ENCODE measurements at places on chromosomes 7 and 10.
A peak's percentile ranks its signal among the peaks of the same experiment; 100 is the strongest.

- no peak for DNase-seq
These were observed 246.3 kb upstream of the VWC2 start for GRCh38 chr7:49527182-49527581.

DNA sequence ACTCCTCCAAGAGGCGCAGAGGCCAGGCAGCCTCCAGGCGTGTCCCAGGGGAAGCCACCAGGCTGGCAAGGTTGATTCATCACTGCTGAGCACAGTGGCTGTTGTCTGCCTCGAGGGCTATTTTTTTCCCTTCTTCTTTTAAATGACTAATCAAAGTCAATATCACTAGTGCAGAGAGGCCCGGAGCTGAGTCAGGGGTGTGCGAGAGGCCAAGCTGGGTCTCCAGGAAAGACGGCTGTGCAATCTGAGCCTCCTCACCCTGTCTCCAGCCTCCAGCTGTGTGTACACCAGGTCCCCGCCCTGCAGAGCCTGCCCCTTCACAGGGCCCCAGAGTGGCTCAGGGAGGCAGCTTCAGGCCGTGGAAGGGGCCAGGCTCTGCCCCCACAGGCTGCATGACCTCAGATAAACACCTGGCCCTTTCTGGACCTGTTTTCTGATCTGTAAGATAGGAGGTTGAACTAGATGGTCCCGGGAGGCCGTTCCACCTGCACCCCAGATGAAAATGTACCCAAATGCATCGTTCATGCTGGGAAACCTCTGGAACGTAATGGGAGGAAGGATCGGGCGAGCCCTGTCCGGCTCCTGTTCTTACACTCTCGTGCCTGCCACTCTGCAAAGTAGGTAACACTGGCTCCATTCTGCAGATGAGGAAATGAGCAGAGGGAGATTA is 3.7 kb downstream of the STX1A start:
- no peak for DNase-seq

DNA sequence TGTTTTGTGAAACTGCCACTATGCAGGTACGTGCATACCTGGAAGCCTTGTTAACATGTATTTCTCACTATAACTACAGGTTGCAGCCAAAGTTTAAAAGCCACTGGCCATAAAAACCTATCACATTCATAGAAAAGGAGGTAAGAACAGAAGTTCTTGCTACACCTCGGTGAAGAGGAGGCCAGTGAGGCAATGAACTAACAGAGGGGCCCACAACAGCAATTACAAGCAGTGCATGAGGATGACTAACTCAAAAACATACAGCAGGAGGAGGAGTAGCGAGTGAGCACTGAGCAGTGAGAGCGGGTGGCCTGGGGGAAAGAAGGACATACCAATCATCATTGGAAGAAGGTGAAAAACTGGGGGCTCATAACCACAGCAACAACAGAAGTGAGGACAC is 51.6 kb downstream of the NUDCD3 start:
- no peak for DNase-seq

- DNase-seq: no peak
These were observed 30.9 kb downstream of the SCIN start for GRCh38 chr7:12601302-12601869.

GRCh38 chr10:29992914-29993313 is 66.5 kb downstream of the JCAD start:
- DNase-seq: no peak

DNA sequence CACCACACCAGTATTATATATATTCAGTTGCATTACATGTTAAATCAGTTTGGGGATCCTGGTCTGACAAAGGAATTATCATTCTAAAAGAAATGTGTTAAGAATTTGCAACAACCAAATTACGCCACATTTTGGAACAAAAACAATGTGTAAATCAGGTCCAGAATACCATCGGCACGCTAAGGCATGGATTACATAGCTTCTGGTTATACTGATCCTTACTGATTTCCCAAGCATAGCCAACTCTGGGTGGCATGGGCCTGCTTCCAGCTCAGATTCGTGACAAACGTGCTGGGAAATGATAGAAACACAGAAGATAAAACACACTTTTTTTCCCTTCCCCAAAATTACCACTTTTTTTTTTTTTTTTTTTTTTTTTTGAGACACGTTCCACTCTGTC is 660.0 kb downstream of the SORCS1 start:
- DNase-seq: no peak

DNA sequence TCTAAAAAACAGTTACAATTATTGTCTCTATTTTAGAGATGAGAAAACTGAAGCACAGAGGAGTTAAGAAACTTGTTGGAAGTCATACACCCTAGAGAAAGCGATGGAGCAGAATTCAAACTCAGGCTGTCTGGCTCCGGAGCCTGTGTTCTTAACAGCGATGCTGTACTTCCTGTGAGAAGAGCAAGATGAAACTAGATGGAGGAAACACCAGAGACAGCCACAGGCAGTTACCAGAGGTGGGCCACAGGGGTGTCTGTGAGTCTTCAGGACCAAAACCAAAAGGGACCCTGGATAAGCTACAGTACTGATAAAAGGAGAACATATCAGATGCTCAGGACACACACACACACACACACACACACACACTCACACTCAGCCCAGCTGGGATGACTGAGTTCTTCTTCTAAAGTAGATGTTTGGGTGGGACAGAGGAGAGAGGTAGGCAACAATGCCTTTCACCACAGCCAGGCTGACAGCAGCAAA is 289.2 kb downstream of the FZD1 start:
- DNase-seq: no peak

GRCh38 chr7:48426966-48427555 is 255.8 kb downstream of the ABCA13 start:
- DNase-seq: peak; percentile 24

- peak; percentile 16 for DNase-seq
These were observed 44.1 kb downstream of the SFTPD start for GRCh38 chr10:79904671-79905321.

DNA sequence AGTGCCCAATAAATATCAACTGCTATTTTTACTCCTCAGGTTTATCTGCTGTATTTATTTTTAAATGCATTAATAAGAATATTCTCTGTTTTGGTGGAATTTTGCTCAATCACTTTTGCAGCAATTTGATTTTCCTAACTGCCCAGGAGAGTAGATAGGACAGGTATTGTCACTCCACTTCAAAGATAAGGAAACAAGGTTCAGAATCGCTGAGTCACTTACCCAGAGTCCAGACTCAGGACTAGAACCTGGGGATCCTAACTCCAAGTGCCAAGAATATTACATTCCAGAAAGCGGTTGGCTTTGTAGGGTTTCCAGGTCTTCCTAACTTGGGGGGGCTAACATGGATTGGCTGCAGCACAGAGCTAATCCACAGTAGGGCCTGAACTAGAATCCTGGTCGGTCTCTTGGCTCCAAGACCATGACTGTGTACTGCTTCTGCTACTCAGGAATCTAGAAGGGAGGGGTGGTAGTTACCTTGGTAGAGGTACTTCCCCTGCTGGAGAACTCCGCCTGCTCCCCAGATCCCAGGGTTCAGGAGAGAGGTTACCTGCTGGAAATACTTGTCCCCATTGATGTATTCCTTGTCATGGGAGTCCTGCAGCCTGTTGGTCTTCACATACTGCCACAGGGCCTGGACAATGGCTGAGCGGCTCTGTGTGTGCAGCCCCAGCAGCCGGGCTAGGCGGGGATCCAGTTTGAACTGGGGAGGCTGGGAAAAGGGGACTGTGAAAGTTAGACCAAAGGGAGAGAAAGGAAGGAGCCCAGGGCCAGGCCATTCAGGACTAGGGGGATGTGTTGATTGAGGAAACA is 7.3 kb downstream of the SMARCD3 start:
- DNase-seq: no peak

DNA sequence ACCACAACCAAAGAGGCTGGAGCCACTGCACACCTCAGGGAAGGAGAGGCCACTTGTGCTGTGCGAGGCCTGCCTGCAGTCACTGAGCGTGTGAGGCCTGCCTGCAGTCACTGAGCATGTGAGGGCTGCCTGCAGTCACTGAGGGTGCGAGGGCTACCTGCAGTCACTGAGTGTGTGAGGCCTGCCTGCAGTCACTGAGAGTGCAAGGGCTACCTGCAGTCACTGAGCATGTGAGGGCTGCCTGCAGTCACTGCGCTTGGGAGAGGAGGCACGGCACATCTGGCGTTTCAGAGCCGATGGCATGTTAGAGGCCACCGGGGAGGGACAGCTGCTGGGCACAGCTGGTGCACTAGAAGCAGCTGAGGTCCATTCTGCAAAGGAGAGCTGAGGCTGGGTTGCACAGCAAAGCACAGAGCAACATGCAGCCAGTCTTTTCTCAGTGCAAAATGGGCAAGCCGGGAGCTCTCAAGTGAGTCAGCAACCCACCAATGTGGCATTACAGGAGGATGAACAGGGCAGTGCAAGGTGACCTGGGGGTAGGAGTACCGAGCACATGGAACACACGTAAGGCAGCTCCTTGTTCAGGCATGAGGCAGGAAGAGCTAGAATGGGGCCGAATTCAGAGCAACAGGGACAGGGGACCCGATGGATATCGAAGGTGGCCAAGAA is 540.1 kb downstream of the PTPRN2 start:
- no peak for DNase-seq

- DNase-seq: no peak
These were observed 224.6 kb downstream of the WDR37 start for GRCh38 chr10:1280466-1281404.

GRCh38 chr7:143399151-143399550 is 9.5 kb downstream of the EPHA1 start:
- no peak for DNase-seq

GRCh38 chr7:121337398-121337797 is 8.6 kb downstream of the WNT16 start:
- DNase-seq: no peak

- no peak for DNase-seq
These were observed 168.6 kb upstream of the ZMIZ1 start for GRCh38 chr10:78899996-78900714.

DNA sequence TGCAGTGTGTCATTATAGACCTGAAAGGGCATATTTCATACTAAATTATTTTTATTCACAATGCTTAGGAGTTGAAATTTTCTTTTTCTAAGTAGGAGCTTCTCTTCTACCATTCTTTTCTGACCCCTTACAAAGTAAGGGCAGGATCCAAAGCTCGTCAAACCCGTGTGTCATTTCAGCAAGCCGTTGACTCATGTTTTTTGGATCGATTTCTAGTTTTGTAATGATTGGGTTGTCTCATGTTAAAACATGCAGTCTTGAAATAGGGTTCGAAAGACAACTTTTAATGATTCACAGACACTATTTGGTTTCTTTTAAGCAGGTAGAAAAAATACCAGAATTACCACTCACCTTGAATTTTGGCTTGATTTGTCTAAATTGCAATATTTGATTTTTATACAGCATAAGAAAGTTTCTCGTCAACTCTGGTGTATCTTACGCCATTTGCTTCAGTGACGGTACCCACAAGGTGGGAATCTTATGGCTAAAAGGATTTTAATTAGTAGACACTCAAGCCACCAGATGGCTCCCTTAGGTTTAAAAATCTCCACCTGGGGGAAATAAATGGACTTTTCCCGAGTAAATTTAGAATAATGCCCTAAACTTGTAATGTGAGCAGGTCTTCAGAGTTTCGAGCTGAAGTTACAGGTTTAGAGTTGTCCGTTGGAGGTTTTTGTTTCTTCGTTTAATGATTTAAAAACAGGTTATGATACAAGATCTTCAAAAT is 283.4 kb downstream of the CCDC3 start:
- no peak for DNase-seq

- DNase-seq: no peak
These were observed 1035.5 kb downstream of the LRMDA start for GRCh38 chr10:76466836-76467503.

GRCh38 chr10:111511751-111512150 is 434.9 kb downstream of the ADRA2A start:
- no peak for DNase-seq

DNA sequence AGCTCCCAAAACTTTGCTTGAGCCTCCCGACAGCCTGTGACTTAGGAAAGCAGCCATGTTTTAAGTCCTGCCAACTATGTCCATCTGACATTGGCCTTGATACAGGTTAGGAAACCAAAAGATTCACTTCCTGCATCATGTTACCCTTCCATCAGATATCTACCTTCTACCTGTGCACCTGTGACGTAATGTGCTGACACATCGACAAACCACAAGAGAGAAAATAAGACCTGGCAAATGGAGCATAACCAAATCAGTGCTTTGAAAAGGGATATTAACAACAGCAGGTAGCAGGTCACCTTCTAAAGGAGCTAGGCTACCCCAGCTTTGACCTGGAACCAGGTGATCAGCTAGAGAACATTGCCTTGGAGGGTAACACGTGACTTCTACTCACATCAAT is 14.8 kb upstream of the PRR15 start:
- DNase-seq: no peak

DNA sequence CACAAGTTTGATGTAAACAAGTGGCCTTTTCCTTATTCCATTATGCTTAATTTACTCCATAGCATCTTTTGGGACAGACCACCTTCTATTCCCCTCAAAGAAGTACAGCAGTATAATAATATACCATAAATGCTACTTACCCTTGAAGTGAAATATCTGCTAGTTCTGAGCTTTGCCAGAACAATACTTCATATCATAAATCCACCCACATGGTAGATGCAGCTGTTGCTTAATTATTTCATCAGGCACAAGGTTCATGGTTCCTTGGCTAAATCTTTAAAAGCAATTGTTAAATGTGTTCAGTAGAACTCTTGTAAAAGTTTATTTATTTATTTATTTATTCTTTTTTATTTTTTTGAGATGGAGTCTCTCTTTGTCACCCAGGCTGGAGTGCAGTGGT is 32.9 kb downstream of the CSTF2T start:
- no peak for DNase-seq

DNA sequence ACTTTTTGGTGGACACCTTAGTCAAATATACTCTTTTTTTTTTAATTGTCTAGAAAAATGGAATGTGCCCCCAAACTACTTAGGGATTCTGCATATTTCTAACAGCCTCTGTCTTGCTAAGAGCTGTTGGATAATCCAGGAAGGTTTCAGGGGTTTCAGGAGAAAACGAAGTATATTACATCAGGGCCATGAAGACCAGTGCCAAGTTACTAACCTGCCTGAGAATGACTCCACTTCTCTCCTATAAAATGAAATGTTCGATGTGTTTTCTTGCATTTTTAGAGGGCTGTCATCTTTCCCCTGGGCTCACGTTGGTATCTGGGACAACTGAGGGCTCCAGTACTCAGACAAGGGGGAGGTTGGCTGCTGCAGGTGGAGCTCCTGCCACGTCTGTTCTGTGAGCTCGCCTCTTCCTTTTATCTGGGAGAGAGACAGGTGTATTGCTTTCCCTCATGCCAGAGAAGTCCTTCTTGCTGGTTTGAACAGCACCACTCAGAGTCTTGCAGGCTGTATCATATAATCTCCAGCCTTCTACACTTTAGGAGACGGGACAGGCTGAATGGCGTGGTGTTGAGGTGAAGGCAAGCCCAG is 71.3 kb downstream of the CAMK1D start:
- no peak for DNase-seq

DNA sequence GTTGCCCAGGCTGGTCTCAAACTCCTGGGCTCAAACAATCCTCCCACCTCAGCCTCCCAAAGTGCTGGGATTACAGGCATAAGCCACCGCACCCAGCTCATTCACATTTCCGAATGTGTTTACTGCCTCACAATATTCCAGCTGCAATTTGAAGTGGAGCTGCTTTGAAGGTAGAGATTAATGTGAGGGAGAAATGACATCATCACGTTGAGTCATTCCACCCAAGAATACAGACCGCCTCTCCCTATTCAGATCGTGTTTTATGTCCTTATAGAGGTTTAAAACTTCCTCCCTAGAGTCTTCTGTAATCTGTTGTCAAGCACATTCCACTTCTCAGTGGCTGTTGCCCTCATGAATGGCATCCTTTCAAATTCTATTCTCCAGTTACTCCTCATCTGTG is 100.4 kb upstream of the PDGFA start:
- DNase-seq: no peak

GRCh38 chr7:78905436-78905835 is 548.0 kb downstream of the MAGI2 start:
- DNase-seq: no peak

GRCh38 chr10:96390460-96390864 is 31.7 kb upstream of the OPALIN start:
- no peak for DNase-seq

All from NCI-H1105 (cell line).